ENCODE measurements at places on chromosomes 13 and 19. TPM values are rescaled to one million over a fixed set of nuclear protein-coding genes. Genes with fewer than 3 reads are reported as not detected.

DNA sequence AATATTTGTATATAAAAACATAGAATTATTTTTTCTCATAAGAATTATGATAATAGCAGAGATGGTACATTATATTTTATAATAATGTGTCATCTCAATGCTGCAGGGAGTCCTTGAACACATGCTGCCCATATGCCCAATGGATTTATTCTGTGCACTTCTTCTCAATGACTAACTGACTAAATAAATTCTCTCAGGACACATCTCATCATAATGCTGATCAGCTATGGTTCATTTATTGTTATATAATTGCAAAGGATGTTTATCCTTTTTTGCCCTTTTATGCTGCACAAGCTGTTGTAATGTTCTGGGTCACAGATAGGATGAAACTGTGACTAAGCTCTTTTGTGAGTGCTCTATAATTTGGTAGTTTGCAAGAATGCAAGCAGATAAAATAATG lies 1273.3 kb upstream of the ATXN8OS start:
- DNase-seq = no peak

DNA sequence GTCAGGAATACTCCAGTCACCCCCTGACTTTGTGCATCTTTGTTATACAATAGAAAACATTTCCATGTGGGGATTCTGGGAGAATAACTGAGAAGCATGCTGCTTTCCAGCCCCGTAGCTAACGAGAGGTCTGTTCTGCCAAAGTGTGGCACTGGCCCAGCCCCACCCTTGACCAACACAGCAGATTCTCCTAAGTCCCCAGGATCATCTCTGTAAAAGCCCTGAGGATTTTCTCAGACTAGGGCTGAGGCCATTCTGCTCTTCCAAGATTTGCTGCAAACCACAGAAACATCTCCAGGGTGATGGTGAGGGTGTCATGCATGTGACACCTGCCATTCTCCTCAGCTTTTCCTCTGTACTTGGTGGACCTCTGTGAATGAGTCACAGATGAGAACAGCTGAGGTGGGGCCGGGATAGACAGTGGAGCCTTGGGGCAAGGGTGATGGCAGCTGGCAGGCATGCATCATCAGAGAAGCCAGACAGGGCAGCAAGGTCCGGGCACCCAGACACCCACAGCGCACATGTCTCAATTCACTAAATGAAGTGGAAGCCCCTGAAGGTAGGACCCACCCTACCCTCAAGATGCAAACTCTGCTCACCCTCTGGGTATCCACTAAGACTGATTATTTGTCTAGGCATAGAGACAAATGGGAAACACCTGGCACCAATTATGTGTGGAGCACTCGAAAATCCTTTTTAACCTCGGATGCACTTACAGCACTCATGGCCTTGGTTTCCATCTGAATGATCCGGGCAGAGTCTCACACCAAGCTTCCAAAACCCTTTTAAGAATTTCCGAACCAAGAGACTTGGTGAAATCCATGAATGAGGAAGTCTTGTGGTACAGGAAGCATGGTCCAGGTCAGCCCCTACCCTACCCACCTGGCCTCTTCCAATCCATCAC lies 20.1 kb upstream of the DOCK9 start:
- DNase-seq = no peak

DNA sequence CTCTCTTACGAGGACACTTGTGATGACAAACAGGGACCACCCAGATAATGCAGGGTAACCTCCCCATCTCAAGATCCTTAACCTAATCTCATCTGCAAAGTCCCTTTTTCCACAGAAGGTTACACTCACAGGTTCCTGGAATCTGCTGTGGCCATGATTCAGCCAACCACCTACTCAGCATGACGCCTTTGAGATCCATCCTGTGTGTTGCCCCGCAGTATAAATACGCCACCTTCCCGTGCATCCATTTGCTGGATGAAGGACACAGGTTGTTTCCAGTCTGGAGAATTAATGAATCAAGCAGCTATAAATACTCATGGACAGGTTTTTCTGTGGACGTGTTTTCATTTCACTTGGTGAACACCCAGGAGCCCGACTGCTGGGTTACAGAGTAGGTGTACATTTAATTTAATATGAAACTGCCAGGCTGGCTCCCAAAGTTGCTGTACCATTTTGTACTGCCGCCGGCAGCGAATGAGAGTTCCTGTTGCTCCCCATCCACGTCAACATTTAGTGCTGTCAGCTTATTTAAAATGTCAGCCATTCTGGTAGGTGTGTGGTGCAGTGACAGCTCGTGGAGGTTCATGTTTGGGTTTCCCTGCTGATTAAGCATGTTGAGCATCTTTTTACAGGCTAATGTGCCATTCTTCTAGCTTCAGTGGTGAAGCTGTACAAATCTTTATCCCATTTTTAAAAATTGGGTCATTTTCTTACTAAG lies 40.2 kb downstream of the ELL start:
- no peak for DNase-seq

- no peak for DNase-seq
Observed at GRCh38 chr19:1223018-1223855, 14.6 kb downstream of the CBARP start.

- DNase-seq = no peak
Observed at GRCh38 chr13:35763782-35764123, 287.3 kb upstream of the MAB21L1 start.

GRCh38 chr19:50728084-50728737 lies 5.0 kb downstream of the CLEC11A start:
- peak; percentile 45 for DNase-seq

GRCh38 chr19:5131506-5132205 lies 162.7 kb downstream of the KDM4B start:
- no peak for DNase-seq

DNA sequence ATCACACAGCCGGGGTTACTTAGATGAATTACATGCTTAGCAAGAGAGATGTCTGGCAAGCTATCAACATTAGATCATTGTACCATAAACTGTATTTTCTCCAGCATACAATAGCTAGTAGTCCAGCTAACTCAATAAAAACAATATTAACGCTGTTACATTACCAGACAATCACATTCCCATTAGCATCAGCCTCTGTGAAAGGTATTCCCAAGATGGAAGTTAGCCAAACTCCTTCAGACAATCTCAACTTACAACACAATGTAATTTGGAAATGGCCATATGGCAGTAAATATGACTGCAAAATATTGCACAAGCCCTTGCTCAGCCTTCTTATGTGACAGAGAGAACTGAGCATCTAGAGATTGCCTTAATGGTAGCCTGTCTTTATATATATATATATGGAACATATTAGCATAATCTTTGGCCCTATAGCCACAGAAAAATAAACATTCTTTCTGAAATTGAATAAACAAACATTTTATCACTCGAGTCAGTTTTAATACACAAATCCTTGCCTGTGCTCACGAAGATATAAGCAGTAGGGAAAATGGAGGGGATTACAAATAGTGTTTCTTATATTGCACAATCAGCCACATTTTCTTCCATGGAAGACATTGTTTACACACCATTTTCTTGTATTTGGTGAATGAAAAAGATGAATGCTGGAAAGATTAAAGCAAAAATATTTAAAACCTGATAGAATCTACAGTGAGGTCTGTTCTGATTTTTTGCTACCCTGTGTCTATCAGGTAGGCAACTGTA lies 1060.5 kb downstream of the DIAPH3 start:
- DNase-seq = peak; percentile 55

DNA sequence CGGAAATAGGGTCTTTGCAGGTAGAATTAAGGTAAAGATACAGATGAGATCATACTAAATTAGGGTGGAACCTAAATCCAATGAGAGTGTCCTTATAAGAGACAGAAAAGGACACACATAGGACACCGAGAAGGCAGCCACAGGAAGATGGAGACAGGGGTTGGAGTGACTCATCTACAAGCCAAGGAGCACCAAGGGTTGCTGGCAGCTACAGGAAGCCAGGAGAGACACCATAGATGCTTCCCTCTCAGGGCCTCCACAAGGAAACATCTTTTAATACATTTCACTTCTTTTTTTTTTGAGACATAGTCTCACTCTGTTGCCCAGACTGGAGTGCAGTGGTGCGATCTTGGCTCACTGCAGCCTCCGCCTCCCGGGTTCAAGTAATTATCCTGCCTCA lies 10.1 kb downstream of the TMEM143 start:
- no peak for DNase-seq

DNA sequence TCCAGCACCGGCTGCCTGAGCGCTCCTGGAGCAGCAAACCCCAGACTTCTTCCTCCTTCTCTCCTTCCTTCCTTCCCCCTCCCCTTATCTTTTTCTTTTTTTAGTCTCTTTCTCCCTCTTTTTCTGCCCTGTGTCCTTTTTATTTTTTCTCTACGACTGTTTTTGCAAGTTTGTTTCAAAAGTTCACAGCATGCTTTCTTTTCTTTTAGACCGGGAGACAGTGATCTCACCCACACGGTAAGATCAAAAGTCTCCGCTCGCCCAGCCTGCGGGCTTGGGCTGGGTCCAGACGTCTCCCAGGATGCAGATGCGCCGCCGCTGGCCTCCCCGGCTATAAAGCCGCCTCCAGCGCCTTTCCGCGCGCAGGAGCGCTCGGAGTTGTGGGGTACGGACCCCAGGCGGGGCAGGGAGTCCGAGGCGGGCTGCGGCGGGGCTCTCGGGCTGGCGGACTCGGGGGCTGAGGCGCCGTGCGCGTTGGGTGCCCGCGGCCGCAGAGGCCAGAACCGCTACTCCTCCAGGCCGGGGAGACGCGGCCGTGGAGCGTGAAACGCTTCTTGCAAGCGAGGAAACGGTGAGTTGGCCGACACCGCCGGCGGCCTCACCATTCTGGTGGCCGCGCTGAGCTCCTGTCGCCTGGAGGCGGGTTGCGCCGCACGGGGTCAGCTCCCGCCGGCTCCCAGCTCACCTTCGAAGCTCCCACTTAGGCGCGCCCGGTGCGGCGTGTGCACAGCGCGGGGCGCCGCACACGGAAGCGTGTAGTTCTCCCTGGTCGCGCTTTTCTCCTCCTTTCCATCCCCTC lies 2.0 kb upstream of the TSHZ3 start:
- peak; percentile 31 for DNase-seq

ELSPBP1 gene
- polyA plus RNA-seq = not detected

LILRA1 gene
- 0.22 TPM for polyA plus RNA-seq

ZNF441 gene
- 12.2 TPM for polyA plus RNA-seq

BORCS8 gene
- polyA plus RNA-seq = 17.5 TPM

C1QTNF9B gene
- polyA plus RNA-seq = 2.1 TPM

SOX1 gene
- not detected for polyA plus RNA-seq
